ENCODE measurements at places on chromosomes 1 and 21. TPM values are rescaled to one million over a fixed set of nuclear protein-coding genes. Genes with fewer than 3 reads are reported as not detected.

Gene CENPS
- polyA plus RNA-seq, result 8.7 TPM

Gene FMN2
- 0.51 TPM for polyA plus RNA-seq

Gene FMO3
- polyA plus RNA-seq, result 0.18 TPM

Gene RGS4
- polyA plus RNA-seq, result 1.4 TPM

Gene TNFRSF1B
- 11.1 TPM for polyA plus RNA-seq

Gene NFIA
- 39.5 TPM for polyA plus RNA-seq

Gene DENND1B
- 4.7 TPM for polyA plus RNA-seq

Gene SPRR4
- not detected for polyA plus RNA-seq

Gene GPATCH2
- polyA plus RNA-seq, result 12.3 TPM

Gene GABPB2
- polyA plus RNA-seq, result 4.0 TPM

Gene SON
- polyA plus RNA-seq, result 237 TPM

Gene ZFYVE9
- polyA plus RNA-seq, result 23.4 TPM

Gene ATP5PO
- polyA plus RNA-seq, result 293 TPM

Gene RGS8
- polyA plus RNA-seq, result 0.11 TPM

Gene TTLL7
- polyA plus RNA-seq, result 21.4 TPM

Gene PDZK1IP1
- 0.41 TPM for polyA plus RNA-seq

Gene ARHGAP29
- 34.0 TPM for polyA plus RNA-seq

Gene CRYAA
- not detected for polyA plus RNA-seq

Gene HMGCL
- 21.4 TPM for polyA plus RNA-seq

Gene TNFRSF14
- polyA plus RNA-seq, result 19.2 TPM

Gene C1orf74
- polyA plus RNA-seq, result 2.4 TPM

Gene SHISAL2A
- 3.5 TPM for polyA plus RNA-seq

Gene MFAP2
- 150 TPM for polyA plus RNA-seq

Gene TXNDC12
- polyA plus RNA-seq, result 37.2 TPM

Gene F13B
- polyA plus RNA-seq, result not detected

Gene KIF17
- 4.3 TPM for polyA plus RNA-seq

Gene DIRAS3
- 3.6 TPM for polyA plus RNA-seq

Gene C1orf53
- 1.5 TPM for polyA plus RNA-seq

Gene DMRTB1
- polyA plus RNA-seq, result not detected

Gene FAM151A
- polyA plus RNA-seq, result 0.79 TPM

Gene GLIS1
- polyA plus RNA-seq, result 0.04 TPM

Gene SLAMF9
- polyA plus RNA-seq, result not detected

Gene FMO4
- polyA plus RNA-seq, result 4.9 TPM

Gene CLCA2
- polyA plus RNA-seq, result not detected

Gene ATP1A4
- 3.3 TPM for polyA plus RNA-seq

Gene MIA3
- 51.1 TPM for polyA plus RNA-seq

Gene ANGPTL3
- 0.04 TPM for polyA plus RNA-seq

Gene PROK1
- not detected for polyA plus RNA-seq

Gene CD247
- polyA plus RNA-seq, result 0.48 TPM

Gene CCDC18
- 4.7 TPM for polyA plus RNA-seq

Gene SH2D1B
- 0.39 TPM for polyA plus RNA-seq

Gene PRDM15
- polyA plus RNA-seq, result 5.8 TPM

Gene KCNE2
- polyA plus RNA-seq, result 0.45 TPM

Gene SPSB1
- 4.4 TPM for polyA plus RNA-seq

Gene HYI
- polyA plus RNA-seq, result 24.2 TPM

Gene C1orf105
- 167 TPM for polyA plus RNA-seq

Gene SLC9C2
- polyA plus RNA-seq, result not detected

Gene VCAM1
- polyA plus RNA-seq, result 11.0 TPM

Gene CYP2J2
- polyA plus RNA-seq, result 35.5 TPM

Gene KCNK1
- 1.4 TPM for polyA plus RNA-seq

Gene HCN3
- polyA plus RNA-seq, result 6.7 TPM

Gene KCNE1
- 0.29 TPM for polyA plus RNA-seq

Gene S100A16
- polyA plus RNA-seq, result 66.4 TPM

Gene RAB7B
- 11.6 TPM for polyA plus RNA-seq

Gene C1orf94
- 0.05 TPM for polyA plus RNA-seq

Gene DISC1
- 7.3 TPM for polyA plus RNA-seq

Gene PLPPR4
- polyA plus RNA-seq, result 5.9 TPM
